ENCODE measurements at places on chromosomes 1 and 21.

DNA sequence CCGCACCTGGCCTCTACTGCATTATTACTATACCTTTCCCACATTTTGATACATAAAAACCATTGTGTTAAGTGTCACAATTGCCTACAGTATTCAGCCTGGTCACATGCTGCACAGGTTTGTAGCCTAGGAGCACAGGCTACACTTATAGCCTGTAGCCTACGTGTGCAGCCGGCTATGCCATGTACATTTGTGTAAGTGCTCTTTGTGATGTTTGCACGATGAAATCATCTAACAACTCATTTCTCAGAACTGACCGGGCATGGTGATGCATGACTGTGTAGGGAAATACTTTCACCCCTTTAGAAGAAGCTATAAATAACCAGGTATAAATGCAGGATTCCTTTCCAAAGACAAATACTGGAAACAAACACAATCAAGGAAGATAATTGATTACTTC, 12.1 kb downstream of the ERG start:
- DNase-seq = no peak

DNA sequence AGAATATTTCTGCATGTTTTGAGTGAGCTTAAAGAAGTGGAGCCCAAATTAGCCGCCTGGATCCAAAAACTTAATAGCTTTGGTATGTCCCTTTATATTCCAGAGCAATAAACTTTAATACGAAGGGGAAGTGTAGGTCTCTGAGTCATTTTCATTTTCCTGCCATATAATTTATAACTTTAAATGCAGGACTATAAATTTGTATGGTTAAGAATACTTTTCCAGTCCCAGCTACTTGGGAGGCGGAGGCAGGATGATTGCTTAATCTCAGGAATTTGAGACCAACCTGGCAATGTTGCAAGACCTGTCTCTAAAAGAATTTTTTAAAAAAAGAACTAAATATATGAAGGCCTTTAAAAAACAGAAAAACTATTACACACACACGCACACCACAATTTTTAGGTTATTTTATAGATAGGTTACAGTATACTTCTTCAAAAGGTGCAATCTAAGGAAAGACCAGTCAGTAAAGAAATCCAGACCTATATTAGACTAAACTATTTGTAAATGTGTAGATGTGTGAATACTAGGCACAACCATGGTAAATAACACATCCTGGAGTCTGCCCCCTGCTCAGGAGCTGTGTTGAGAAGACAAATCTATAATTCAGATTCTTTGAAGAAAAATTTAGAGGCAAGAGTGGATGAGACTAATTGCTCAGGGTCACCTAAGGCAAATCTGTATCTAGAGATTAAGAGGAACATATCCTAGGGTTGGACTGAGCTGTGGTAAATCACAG, 80.3 kb downstream of the TTC3 start:
- no peak for DNase-seq

DNA sequence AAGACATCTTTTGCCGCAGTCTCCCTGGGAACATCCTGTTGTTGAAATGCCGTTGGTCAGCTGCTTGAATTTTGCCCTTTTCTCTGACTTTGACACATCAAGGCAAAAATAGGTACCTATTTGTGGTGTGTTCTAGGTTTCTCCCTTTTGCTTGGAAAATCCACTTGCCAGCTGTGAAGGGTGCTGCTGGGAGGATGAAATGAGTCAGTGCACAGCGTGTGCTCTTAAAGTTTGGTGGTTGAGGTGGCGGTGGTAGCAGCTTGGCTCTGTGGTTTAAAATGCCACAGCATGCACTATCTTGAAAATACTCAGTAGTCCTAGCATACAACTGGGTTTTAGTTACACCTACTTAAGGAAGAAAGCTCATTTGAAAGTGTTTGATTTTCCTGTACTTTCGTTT, 183.8 kb downstream of the DHRS3 start:
- no peak for DNase-seq

DNA sequence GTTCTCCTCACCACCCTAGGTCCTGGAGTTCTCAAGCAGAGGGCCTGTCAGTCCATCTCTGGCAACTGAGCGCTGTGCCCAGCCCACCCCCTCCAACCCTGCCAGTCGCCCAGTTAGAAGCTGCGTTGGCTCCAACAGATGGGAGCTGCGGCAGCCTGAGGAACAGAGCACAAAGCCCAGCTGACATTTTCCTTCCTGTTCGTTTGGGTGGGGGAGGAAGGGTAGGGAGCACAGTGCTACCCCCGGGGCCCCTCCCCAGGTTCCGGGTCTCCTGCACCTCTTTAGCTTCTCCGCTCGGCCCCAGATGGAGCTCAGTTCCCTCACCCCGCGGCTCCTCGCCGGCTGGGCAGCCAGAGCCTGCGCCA, 1.4 kb downstream of the LRRN2 start:
- no peak for DNase-seq

DNA sequence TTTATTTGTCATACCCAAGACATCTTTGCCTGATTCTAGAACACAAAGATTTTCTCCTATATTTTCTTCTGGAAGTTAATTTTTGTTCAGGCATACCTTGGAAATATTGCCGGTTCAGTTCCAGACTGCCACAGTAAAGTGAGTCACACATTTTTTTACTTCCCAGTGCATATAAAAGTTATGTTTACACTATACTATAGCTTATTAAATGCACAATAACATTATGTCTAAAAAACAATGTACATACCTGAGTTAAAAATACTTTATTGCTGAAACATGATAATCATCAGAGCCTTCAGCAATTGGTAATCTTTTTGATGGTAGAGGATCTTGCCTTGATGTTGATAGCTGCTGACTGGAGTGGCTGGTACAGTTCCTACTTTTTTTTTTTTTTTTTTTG, 10.0 kb downstream of the SMCP start:
- DNase-seq = no peak

- DNase-seq = no peak
Measured at GRCh38 chr1:110051262-110051648, 16.8 kb downstream of the STRIP1 start.

DNA sequence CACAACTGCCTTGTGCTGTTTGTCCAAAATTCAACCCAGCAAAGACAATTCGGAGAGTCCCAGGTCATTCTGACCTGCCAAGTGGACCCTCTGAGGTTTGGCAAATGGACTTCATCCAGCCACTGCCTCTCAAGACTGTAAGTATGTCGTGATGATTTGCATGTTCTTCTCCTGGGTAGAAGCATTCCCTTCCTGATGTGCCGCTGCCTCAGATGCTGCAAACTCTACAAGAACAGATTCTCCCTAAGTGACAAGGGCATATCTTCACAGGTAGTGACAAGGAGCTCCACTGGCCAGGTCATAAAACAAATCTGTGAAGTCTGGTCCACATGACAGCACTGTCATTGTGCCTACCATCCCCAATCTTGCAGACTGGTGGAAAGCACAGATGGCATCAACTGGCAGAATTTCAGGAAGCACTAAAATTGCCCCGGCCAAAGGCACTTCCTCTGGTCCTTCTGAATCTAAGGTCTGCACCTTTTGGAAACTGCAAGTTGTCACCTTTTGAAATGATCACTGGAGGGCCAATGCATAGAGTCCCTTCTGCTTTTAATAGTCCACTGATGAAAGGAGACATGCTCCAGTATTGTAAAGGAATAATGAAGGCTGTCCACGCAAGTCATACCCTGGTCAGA, 27.4 kb downstream of the POFUT2 start:
- DNase-seq = no peak

GRCh38 chr1:171206978-171207355, 21.9 kb downstream of the FMO2 start:
- DNase-seq = no peak

Data from activated B cell treated with CpG ODN at 0.5 μM for 24 hours (primary cell).